NCI-H1436 treated with DMSO at 0.1 percent for 48 hours (cell line): ENCODE measurements at places on chromosomes 2 and 18.

GRCh38 chr2:239731422-239731821 is 293.7 kb downstream of the NDUFA10 start:
- DNase-seq = no peak

- DNase-seq = no peak
These were observed 447.3 kb downstream of the XIRP2 start for GRCh38 chr2:167335541-167335992.

- DNase-seq = no peak
These were observed 565.2 kb upstream of the NRP2 start for GRCh38 chr2:205117125-205117524.

GRCh38 chr18:37473195-37473840 is 92.3 kb downstream of the CELF4 start:
- no peak for DNase-seq

- no peak for DNase-seq
These were observed 108.5 kb downstream of the WDSUB1 start for GRCh38 chr2:159177957-159178356.

DNA sequence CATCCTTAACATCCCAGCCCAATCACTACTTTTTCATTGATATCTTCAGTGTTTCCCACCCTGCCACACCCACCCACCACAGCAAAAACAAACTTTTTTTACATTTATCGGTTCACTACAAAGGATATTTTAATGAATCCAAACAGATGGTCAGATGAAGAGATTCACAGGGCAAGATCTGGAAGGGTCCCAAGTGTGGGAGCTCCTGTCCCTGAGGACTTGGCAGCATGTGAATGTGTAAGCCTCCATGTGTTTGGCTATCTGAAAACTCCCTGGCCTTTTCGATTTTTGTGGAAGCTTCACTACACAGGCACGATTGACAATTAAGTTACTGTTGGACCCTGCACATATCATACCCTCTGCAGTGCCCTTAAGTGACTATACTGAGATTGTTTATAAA is 48.1 kb upstream of the CRIM1 start:
- no peak for DNase-seq

GRCh38 chr2:64325477-64325851 is 128.5 kb upstream of the LGALSL start:
- no peak for DNase-seq

GRCh38 chr2:157839822-157840221 is 36.3 kb downstream of the ACVR1 start:
- no peak for DNase-seq

DNA sequence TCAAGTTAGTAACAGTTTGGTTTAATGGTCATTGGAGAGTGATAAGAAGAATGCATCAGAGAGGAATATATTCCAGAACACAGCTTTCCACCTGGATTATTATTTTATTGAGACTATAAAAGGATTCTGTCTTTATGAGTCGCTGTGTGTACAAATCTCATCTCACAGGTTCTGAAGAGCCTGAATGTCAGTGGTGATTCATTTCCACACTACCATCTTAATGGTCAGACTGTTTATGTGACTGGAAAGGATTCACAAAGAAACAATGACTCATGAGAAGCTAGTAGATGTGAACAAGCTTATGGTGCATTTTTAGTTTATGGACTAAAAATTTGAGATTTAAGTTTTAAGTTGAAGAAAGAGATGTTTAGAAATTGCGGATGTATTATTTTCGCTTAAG is 685.4 kb upstream of the NRXN1 start:
- no peak for DNase-seq

GRCh38 chr2:119259296-119259860 is 35.7 kb downstream of the STEAP3 start:
- no peak for DNase-seq

DNA sequence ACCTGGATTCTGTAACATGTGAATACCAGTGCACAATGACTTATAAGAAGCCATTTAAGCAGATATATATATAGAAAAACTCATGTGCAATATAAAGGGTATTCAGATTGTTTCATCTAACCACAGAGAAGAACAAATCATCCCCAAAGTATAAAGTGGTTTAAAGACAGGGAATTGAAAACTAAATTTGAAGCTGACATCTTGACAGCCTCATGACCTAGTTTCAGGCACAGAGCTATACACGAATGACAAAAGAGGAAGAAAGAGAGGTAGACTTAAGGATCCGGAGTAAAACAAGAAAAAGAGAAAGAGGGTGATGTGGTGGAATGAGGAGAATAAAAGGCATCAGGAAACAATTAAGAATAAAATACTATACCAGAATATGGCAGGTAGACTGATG is 194.5 kb downstream of the EPHA4 start:
- no peak for DNase-seq

DNA sequence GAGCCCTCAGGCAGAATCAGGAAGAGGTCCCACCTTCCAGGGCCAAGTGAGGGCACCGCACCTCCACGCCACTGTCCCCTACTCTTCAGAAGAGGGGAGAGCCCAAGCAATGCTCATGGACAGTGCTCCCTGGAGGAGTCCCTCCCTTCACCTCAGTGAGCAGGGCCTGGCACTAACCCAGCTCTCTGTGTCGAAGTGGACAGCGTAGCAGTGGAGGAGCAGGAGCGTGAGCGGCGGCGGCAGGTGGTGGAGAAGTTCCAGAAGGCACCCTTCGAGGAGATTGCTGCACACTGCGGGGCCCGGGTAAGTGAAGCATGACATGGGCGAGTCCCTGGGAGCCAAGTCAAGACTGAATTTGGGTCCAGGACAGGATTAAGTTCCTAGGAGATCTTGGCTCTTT is 16.7 kb downstream of the POMC start:
- no peak for DNase-seq

DNA sequence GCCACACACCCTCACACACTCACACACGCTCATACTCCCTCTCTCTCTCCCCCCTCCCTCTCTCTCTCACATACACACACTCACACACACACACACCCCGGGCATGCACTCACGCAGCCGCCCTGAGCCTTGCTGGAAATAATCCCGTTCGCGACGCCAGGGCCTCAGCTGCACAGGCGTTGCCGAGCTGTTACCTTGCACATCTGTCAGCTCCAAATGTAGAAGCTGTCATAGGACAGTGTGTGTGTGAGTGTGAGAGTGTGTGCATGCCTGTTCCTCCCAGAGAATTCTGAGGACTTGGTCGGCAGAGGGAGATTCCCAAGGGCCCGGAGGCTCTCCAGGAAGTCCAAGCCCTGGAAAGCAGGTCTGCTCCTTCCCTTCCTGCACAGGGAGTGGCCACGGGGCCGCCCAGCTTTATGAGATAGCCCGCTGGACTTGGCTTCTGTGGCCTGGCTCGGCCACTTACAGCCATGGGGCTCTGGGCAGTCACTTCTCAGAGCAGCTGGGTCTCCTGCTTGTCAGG is 8.6 kb downstream of the SPR start:
- DNase-seq = no peak

DNA sequence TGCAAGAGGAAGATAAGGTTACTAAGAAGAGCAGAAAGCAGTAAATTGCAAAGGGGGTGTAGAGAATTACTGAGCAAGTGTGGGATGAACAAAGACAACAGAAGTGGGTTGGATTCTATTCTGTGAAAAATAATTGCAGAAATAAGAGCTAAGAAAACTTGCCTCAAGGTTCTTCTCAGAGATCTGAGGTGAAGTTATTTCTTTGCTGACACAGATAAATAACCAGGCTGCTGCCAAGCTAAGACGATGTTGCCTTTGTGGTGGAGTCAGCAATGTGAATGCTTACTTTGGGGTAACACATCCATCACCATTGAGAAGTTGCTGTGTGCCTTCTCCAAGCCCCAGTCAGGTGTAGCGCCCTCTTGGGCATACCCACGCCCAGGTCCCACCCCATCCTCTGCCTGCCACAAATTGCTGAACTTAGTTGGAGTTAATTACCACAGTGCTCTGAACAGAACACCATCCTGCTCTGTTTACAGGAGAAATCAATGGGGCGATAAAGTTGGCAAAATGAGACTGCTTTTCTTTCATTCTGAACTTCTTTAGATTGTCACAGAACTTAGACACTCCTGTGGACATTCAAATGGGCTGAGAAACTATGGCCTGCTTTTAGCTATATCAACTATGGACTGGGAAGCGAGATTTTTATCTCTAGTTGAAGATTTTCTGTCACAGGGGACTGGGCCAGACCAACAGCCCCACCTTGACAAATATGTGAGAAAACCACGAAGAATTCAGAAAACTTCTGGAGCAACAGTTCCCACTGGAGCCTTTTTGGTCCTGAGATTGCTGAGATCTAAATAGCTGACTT is 283.6 kb downstream of the TMX3 start:
- DNase-seq = no peak

DNA sequence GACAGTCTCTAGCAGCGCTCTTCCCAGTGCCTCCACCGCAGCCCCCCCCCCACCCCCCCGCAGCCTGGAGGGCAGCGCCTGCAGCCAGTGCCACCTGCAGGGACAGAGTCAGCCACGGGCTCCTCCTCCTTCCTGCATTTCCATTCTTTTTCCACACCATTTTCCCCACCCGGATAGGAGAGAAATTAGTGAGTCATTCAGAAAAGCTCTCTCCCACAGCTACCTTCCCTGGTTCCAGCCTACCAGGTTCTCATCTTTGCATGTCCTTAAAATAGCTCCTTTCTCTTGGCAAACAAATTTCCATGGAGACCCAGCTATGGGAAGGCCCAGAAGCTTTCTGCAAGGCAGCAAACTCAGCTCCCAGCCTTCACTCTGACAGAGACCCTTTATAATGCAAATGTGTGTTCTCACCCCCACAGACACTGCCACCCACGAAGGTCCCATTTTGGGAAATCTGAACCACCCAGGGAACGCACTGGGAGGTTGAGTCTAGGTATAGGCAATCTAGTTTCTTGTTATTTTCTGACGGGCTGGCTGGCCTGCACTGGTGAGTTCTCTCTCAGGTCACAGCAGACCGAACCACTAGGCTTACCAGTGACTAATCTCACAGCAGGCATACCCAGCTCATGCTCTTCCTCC is 41.8 kb upstream of the ATG16L1 start:
- DNase-seq = no peak

DNA sequence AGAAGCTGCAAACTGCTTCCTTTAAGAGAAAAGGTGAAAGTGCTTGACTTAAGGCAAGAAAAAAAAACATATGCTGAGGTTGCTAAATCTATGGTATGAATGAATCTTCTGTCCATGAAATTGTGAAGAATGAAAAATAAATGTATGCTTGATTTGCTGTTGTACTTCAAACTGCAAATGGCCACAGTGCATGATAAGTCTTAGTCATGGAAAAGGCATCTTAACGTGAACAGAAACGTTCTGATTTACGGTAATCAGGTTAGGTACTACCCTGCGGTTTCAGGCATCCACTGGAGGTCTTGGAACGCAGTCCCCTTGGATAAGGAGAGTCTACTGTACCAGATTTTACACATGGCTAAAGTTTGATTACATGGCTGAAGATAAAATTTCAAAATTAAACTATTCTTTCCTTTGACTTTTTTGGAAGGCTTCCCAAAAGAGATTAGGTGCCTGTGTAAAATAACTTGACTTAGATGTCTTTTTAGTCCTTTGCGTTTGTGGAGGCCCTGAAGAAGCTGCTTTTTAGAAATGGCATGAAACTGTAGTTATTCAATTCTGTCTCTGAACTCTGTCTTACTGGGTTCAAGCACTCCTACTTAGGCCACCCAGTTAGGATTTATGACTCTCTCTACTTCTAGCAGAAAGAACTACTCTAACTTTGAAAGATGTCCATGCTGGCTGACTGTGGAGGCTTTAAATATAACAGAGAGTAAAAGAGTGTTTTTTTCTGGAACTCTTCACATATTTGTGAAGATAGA is 35.9 kb upstream of the SCN9A start:
- no peak for DNase-seq

- no peak for DNase-seq
These were observed 5.4 kb upstream of the KCNJ13 start for GRCh38 chr2:232781765-232782164.

- no peak for DNase-seq
These were observed 640.1 kb upstream of the FSHR start for GRCh38 chr2:49794396-49794795.

DNA sequence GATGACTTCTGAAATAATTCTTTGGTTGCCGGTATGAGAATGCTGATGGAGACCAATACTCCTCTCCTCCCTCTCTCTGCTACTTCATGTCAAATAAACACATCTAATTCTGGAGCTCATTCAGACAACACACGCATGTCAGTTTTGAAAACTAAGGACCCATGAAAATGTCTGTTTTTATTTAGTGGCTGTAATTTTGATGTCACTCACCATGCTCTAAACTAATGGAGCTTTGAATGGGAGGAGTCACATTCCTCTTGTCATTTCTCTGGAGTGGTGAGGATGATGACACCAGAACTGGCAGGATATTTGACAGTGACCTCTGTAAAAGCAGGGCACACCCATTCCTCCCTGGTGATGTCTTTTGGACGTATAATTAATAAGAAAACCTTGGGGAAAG is 163.0 kb downstream of the PHLPP1 start:
- no peak for DNase-seq

DNA sequence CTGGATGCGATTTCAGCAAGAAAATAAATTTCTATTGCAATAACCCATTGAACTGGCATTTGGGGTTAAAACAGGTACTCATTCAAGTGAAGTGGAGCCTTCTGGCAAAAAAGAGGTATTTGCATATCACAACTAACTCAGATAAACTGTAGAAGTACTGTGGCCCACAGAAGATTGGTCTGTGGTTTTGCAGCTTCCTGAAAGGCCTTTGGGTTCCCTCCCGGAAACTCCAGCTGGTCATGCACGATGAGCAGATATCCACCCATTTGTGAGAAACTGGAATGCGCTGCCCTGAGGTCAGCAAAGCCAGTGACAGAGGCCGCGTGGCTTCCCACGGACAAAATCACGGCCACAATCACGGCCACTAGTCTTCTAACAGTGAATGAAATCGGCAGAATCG is 106.3 kb downstream of the EPHA4 start:
- no peak for DNase-seq

DNA sequence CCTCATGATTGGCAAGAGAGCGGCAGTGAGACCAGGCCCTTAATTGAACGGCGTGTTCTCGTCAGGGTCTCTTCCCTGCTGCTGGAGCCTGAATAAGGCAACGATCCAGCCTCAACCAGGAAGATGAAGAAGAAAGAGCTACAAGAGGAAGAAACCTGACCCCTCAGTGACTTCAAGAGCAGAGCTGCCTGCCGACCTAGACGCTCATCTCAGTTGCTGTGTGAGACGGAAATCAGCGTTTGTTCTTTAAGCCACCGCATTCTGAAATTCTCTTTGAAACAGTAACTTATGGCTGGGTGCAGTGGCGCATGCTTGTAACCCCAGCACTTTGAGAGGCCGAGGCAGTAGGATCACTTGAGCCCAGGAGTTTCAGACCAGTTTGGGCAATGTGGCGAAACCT is 29.6 kb upstream of the KCNG3 start:
- DNase-seq = no peak

- DNase-seq = no peak
These were observed 36.0 kb downstream of the PCBP1 start for GRCh38 chr2:70123051-70123828.
